Suppressor macrophage treated with lipopolysaccharide for 4 hours (primary cell): ENCODE measurements at places on chromosomes 7 and 10.

GRCh38 chr7:134942690-134943466 is 43.4 kb upstream of the AGBL3 start:
- DNase-seq = no peak

GRCh38 chr7:129122078-129122750 is 22.3 kb upstream of the TSPAN33 start:
- DNase-seq = no peak

GRCh38 chr7:28575241-28575643 is 162.9 kb downstream of the CREB5 start:
- DNase-seq = peak; percentile 71

GRCh38 chr10:70376436-70377378 is 5.7 kb downstream of the LRRC20 start:
- DNase-seq = no peak

DNA sequence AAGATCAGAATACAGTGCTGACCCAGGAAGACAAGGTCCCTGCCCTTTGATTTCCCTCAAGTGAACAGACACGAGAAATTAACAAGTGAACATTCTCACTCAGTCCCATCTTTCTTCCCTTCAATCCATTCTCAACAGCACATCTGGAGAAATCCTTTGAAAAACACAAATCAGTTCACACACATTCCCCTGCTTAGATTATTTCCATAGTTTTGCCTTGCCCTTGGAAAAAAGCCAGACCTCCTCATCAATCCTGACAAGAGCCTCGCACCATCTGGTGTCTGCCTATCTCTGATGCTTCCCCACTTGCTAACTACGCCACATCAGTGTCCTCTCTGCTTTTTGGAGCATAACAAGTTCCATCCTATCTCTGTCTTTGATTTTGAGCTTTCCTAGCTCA is 94.4 kb upstream of the KIAA1217 start:
- DNase-seq = no peak

DNA sequence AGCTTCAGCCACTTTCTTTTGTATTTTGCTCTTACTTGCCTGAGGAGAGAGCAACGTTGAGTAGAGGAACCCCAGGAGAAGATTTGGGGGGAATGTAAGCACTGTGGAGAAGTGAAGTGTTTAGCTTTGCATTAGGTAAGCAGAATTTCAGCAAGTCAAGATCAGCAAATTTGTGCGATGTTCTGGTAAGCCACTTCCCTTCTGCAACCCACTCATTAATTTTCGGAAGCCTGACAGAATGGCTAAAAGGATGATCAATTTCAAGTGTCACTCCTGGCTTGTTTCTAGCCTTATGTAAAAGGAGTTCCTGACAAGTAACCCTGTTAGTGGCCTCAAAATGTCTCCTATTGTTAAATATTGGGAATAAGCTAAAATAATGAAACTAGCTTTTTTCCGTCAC is 48.5 kb upstream of the NXPH1 start:
- DNase-seq = no peak
